GDM1 (cell line): ENCODE measurements at places on chromosomes 1 and 21.

DNA sequence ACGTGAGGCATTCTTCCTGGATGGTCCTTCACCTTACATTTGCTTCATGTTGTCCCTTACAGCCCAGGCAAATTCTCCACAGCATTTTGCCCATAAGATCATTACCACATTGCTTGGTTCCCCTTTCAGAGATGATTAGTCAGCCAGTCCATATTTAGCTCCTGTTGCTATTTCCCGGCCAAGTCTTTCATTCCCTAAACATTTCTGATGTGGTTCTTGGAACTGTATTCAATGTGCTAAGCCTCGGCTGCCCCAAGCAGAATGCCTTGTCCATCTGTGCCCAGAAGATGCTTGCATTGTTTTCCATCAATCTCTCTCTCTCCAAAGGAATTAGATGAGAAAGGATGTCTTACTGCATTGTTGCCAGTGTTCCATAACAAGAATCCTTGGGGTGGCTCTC, 420.9 kb upstream of the CAMK1G start:
- no peak for DNase-seq

DNA sequence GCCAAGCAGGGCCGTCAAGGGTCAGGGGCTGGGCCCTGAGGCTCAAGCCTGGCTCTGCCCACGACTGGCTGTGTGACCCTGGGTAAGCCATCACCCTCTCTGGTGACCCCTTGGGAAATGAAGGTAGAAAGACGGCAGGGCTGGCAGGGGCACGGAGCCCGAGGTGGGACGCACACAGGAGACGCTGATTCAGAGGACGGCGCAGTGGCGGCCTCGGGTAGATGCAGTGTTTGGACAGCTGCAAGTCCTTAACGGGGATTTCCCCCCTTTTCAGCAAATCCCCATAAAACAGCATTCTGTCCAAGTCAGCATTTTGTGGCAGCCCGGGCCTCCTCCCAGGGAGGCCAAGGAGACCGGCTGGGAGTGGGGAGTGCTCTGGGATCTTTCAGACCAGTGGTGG, 16.7 kb downstream of the COL8A2 start:
- DNase-seq, result no peak

DNA sequence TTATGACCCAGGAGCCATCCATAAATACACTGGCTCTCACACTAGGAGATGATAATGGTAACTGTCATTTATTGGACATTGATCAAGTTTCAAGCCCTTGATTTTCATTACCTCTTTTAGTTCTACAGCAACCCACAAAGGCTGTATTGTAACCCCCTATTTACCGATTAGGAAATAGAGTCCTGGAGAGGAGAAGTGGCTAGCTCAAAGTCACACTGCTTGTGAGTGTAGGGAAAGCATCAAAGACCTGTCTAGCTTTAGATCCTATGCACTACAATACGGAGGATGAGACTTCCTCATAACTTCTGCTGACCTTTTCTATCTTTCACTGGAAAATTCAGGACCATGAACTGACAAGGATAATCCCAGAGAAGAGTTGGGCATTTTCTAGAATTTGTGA, 115.2 kb downstream of the LMX1A start:
- DNase-seq, result no peak

DNA sequence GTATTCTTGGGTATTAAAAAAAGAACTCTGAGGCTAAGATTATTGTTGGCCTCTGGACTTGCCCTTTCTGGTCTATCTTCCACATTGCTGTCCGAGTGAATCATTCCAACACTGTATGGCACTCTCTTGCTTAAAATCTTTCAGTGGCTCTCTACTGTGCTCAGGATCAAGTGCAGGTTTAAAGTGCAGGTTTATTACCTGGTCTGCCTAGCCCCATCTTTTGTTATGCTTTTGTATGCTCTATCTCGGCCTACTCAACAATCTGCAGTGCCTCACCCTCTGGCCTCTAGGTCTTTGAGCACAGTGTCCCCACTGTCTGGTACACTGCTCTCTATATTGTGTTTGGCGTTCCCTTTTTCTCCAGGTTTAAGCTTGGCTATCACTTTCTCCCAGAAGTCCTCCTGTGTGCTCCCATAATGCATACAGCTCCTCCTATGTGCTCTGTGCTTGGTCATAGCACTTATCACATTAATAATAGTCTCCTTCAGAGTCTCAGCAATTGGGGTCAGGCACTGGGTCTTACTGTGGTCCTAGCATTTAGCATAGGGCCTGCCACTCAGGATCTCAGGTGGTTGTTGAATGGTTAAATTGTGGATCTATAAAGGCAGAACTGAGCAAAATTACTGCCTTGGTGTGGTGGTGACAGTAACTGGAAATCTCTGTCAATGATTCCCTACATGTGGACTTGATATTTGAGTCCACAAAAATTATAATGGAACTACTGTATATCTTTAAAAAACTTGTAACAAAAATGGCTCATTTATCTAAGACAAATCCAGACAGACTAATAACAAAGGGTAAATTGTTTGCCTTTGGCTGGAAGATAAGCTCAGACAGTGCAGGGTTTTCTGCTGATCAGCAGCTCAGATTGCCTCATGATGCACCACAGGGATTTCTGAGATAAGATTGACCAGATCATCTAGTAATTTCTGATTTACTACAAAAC, 10.6 kb upstream of the LDLRAD1 start:
- DNase-seq, result no peak

- DNase-seq, result no peak
Measured at GRCh38 chr1:79497193-79497773, 490.8 kb upstream of the ADGRL4 start.

DNA sequence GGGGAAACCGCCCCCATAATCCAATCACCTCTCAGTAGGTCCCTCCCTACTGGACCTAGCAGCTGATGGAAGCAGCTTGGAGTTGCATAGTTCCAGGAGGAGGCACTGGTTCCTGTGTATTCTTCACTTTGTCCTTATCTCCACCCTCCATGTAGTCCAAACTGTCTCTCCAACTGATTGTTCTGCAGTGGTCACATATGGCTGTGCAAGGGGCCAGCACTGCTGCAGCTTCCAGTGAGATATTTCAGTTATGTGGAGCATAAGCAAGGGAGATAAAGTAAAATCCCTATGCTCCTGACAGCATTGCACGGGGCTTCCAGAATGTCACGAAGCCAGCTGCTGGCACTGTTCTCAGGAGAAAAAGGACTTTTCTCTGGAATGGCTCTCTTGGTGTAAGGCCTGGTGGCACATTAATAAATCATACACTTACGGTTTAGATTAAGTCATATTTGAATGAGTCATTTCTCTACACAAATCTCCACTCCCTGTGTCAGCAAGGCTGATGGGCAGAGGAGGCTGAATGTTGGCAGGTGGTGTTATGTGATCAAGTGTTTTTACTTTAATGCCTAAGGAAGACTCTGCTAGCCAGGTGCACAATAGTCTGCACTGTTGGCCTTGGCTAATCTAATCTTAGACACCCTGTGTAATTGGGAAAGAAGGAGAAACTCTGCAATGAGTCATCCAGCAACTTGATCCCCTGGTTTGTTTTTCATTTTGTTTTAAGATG, 93.4 kb downstream of the KCNK1 start:
- DNase-seq, result no peak

- no peak for DNase-seq
Measured at GRCh38 chr21:25578056-25578961, 29.0 kb downstream of the MRPL39 start.

- no peak for DNase-seq
Measured at GRCh38 chr1:247322442-247322841, 9.2 kb downstream of the ZNF496 start.

DNA sequence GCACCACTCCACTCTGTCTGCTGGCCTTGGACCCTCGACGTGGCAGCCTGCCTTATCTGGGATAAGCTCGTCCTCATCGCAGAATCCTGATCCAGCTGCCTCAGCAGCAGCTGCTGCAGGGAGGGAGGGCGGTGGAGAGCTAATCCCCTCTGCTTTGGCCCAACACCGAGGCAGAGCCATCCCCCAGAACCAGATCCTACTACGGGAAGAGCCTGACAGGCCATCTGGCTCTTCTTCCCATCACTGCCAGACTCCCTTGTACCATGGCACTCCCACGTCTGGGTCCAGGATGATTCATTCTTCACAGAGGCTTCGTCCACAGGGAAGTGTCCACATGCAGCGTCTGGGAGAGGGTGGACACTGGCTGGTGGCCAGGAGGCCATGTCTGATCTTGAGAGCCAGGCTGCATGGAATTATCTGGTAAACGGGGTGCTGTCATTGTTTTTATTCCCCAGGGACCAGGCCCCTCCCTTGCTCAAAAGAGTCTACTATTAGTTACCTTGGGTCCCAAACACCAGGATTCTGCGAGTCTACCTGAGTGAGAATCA, 14.6 kb upstream of the PKP1 start:
- no peak for DNase-seq

GRCh38 chr1:59366346-59366745, 69.5 kb downstream of the FGGY start:
- no peak for DNase-seq

DNA sequence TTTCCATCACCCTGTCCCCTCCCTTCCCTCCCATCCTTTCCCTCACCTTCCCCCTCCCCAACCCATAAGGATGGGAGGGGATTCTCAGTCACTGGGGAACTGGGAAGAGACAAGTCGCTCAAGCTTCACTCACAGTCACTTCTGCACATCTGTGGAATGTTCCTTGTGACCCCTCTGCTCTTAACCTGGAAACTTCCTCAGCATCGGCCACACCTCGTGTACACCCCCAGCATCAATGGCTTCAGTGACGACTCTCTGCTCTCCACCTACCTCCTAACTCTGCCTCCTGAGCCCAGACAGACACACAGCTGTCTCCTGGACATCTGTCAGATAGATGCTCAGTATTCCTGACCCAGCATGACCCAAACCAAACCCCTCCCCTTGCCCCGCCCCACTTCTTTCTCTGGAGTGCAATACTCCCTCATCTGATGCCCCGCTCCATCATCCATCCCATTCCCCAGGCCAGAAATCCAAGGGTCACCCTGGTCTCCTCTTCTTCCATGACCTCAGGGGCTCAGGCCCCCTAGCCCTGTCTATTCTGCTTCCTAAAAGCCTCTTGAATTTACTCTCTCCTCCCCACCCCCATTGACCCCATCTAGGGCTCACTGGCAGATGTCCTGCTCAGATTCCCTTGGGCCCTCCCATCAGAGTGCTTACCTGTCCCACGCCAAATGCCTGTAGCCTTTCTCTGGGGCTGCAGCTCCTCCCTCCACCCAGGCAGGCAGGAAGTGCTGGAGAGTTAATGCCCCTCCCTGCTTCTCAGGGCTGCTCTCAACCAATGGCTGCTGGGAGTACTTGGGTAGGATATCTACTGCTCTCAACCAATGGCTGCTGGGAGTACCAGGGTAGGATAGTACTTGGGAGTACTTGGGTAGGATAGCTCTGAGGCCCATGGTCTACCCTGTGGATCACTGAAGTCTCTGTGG, 83.1 kb upstream of the CSF3R start:
- no peak for DNase-seq

- no peak for DNase-seq
Measured at GRCh38 chr1:167685844-167686243, 35.9 kb upstream of the MPZL1 start.

GRCh38 chr1:150002217-150002616, 8.3 kb downstream of the OTUD7B start:
- no peak for DNase-seq

- DNase-seq, result no peak
Measured at GRCh38 chr1:51565009-51565408, 45.9 kb upstream of the EPS15 start.

- DNase-seq, result no peak
Measured at GRCh38 chr1:10687782-10688408, 108.6 kb downstream of the CASZ1 start.

- no peak for DNase-seq
Measured at GRCh38 chr21:45640888-45641479, 2.5 kb upstream of the PCBP3 start.

DNA sequence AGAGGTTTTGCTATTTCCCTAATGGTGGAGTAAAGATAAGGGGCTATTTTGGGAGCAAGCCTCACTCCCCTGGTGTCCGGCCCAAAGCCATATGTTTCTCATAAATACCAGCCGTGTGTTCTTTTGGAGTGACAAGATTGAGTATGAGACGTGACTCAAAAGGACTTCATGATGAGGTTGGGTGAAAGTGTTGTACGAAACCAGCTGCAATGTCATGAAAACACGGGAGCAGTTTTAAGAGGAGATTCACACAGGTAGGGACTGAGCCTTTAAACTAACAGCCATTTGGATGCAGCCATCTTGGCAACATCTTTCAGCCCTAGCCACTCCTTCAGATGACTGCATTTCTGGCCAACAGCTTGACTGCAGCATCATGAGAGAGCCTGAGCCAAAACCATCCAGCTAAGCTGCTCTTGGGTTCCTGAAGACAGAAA, 532.3 kb upstream of the USP24 start:
- no peak for DNase-seq

- no peak for DNase-seq
Measured at GRCh38 chr1:68145418-68146126, 86.8 kb downstream of the WLS start.

- DNase-seq, result no peak
Measured at GRCh38 chr1:177355575-177355974, 184.8 kb downstream of the BRINP2 start.

- DNase-seq, result no peak
Measured at GRCh38 chr1:116762281-116762680, 8.1 kb downstream of the CD2 start.

DNA sequence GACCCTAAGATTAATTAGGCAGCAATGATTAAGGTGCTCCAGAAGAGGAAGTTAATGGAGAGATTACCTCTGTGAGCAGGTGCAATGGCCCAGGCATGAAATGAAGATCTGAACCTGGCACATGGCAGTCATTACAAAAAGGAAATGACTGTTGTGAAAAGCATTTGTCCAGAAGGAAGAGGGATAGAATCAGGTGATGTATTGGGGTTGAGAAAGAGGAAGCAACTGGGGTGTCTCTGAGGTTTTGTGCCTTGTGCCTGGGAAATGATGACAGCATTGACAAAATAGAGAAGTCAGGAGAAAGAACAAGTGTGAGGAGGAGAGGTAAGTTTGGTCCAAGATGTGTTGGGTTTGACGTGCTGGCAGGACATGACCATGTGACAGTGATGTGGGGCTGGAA, 5.6 kb downstream of the CRCT1 start:
- peak; percentile 54 for DNase-seq

DNA sequence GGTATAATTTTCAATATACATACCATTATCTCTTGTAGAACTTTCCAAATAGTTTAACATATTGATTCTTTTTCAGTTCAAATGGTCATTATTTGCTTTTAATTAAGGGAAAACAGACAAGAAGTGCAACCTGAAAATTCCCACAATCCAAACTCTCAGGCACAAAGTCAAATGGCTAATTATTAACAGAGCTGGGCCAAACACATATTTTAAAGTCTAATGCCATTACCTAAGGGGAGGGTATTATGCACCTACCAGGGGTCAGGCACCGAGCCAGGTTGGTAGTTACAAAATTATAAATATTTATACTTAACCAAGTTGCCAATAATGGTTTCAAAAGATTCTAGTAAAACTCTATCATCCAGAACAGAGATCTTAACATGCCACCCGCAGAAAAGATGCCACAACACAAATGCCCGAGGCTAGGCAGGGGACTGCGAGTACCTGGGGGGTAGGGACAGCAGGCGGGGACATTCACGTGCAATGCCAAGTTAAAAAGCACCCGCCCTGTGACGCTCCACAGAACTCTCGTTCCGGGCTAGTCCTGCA, 15.0 kb downstream of the LBR start:
- no peak for DNase-seq

DNA sequence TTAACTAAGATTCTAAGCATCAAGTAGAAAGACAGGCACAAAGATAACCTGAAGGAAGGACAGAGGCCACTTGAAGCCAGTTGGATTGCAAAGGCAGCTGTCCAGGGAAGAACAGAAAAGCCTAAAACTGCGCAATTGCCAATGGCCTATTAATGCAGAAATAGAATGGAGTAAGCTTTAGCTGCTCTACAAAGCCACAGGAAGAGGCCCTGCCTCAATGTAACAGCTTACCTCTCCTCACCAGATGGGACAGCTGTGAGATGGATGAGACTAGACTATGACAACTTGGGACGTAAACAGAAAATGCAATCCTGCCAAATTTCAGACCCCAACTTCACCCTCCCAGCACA, 176.5 kb downstream of the EIF4G3 start:
- no peak for DNase-seq
